Stimulated activated effector memory CD8-positive, alpha-beta T cell treated with anti-CD3 and anti-CD28 coated beads, Interleukin-12 subunit alpha, Interleukin-12 subunit beta, amount 100 ng/mL, for 72 hours (primary cell): ENCODE measurements at places on chromosomes 6 and 20.

- no peak for DNase-seq
Measured at GRCh38 chr6:25927178-25927577, 3.3 kb downstream of the SLC17A2 start.

- DNase-seq = no peak
Measured at GRCh38 chr6:129110690-129111343, 227.9 kb downstream of the LAMA2 start.

- no peak for DNase-seq
Measured at GRCh38 chr20:63502671-63503172, 3.8 kb upstream of the EEF1A2 start.

DNA sequence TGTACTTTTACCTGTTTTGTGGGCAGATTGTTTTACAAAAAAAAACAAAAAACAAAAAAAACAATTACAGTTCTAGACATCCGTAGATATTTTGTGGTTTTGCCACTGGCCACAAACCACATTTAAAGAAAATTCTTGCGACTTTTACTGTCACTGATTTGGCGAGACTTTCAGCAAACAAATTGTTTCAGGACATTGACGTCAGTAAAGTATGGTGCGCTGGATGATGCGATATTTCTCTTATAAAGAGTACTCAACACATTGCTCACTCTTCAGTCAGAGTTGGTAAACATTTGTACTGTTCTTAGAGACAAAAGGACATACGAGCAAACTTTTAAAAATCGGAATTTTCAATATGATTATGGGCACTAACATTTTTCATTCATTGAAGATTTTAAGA is 229.8 kb downstream of the HAO1 start:
- no peak for DNase-seq

GRCh38 chr6:38671885-38672467 is 31.0 kb downstream of the GLO1 start:
- no peak for DNase-seq

DNA sequence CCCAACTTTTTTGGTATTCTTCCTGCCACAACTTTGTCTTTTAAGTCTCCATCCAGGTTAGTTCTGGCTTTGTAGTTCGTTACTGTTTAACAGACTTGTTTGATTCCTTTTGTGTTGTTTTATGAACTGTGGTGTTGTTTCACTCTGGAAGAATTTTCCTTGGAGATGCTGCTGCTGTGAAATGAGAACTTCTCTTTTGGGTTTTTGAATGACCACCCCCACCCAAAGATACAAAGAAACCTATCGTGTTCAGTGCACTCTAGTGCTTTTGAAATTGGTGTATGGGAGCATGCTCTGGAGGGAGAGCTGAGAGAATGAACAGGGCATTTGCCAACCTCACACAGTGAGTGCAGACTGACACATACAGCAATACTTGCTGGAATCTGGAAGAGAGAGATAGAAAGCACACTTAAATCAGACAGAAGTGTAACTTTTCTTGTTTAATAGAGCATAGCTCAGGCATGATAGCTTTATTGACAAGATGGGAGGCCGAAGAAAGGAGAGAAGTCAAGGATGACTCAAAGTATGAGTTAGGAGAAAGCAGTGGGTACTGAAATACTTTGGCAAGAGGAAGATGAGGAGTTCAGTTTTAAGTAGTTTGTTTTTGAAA is 293.1 kb downstream of the SOX4 start:
- DNase-seq = no peak

DNA sequence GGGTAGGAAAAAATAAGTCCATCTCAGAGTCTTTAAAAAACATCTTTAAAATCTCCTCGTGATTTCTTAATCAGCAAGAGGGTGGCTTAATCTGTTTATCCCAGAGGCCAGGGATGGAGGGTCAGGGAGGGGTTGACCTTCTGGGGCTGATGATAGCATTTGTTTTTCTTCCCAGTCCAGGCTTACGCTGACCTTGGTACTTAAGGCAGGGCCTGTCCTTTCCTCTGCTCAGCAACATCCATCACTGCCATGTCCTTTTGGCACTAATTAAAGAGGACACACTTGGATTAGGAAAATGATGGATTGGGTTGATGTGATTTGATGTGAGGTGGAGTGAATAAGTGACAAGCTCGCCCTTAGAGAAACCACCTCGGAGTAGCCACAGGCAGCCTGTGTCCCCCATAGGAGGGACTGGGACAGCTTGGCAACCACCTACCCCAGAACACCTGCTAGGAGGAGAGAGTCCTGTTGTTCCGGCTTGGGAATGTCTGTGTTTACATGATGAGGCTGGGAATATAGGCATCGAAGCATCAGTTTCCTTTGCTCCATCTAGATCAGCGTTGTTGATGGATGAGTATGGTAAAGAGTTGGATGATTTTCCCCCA is 44.2 kb downstream of the PHACTR3 start:
- no peak for DNase-seq

GRCh38 chr6:42269974-42270510 is 52.4 kb upstream of the MRPS10 start:
- DNase-seq = no peak

GRCh38 chr6:7262746-7263518 is 50.1 kb downstream of the SSR1 start:
- DNase-seq = no peak

DNA sequence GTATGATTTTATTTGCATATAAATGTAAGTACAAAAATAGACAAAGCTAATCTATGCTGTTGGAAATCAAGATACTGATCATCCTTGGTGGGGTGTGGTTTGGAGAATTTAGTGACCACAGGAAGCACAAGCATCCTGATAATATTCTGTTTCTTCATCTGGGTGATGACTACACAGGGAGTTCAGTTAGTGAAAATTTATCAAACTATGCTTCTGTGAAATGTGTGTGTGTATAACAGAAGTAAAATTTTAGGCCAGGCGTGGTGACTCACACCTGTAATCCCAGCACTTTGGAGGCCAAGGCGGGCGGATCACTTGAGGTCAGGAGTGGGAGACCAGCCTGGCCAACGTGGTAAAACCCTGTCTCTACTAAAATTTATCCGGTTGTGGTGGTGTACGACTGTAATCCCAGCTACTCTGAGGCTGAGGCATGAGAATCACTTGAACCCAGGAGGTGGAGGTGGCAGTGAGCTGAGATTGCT is 20.6 kb downstream of the ENPP3 start:
- no peak for DNase-seq

DNA sequence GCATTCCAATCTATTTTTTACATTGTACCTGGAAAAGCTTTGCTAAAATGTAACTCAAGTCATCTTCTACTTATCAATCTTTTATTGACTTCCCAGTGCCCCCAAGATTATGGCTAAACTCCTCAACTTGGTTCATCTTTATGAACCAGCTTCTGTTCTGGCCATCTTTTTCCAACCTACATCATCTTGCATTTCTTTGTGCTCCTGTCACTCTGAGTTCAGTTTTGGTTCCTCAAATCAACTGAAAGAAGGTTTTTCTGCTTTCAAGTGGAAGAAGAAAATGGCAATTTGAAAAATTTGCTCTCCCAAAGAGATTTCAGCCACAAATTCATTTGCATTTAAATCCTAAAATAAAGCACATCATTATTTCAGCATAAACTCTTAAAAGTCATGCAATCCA is 41.8 kb downstream of the GPX5 start:
- no peak for DNase-seq

DNA sequence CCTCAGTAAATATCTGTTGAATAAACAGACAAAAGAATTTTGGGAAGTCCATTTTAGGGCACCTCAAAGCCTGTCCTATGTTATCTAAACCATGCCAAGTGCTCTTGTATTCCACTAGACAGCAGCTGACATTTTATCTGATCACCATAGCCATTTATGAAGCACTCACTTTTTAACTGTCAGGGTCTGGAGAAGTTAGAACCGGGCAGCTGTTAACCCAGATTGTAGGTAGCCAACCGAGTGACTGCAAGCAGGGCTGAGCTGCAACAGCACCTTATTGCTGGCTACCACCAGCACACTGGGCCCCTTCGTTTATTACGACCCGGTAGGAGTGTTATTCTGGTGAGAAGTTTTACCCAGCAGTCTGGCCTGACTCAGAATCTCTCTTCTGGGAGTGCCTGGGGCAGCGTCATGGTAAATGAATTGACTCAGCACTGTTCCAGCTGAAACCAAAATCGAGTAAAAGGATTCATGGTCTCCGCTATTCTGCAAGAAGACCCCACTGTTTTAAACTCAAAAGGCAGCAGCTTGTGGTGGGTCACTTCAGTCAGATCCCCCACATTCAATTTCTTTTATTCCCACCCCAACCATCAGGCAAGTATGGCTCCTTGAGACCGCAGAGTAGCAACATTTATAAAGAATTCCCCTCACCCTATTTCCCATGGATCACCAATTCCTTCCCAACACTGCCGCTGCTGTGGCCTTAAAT is 1.7 kb downstream of the UBE2V1 start:
- peak; percentile 82 for DNase-seq

- no peak for DNase-seq
Measured at GRCh38 chr20:33753763-33754162, 22.0 kb downstream of the ZNF341 start.

DNA sequence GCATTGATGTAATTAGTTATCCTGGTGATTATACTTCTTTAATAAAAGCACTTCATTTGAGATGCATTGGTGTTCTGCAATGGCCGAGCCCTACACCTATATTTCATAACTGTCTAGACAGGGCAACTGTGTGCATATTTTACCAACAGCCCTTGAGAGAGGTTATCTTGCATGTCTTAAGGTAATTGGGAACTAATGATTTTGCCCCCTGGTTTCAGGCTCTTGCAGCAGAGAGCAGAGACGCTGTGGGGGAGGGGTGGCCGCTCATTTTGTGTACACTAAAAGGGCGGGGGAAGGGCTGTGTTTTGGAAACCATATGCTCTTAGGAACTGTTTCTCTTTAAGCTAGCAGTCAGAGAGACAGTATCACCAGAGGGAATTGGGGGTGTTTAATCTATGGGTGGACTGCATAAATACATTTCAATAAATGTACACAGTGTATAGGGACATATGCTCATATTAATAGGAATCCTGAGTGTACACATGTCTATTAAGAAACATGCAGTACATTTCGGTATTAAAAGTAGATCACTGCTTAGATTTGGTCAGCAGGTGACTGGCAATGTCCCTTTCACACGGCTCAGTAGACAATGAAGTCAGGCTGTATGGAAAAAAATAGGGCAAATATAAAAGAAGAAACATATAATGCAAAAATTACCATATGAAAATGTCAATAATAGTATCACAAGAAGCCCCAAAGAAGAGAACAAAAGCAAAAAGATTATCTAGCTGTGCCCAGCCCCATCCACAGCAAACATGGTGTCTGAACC is 402.9 kb upstream of the CITED2 start:
- DNase-seq = no peak

DNA sequence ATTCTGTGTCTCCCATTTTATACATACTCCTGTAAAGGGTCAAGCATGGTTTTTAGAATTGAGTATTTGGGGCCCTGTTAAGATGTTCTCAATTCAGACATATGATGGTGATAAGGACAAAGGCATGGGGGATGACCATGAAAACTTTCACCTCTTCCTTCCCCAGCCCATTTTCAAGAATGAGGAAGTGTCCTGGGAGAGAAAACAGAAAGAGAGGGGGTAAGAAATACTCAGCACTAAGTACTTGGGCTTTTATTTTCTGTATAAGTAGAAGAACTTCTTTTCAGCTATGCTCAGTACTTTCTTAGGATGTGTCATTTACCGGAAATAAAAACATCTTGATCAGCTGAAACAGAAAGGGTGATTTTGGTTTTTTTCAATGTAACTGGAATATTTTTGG is 10.9 kb upstream of the MBOAT1 start:
- DNase-seq = no peak

DNA sequence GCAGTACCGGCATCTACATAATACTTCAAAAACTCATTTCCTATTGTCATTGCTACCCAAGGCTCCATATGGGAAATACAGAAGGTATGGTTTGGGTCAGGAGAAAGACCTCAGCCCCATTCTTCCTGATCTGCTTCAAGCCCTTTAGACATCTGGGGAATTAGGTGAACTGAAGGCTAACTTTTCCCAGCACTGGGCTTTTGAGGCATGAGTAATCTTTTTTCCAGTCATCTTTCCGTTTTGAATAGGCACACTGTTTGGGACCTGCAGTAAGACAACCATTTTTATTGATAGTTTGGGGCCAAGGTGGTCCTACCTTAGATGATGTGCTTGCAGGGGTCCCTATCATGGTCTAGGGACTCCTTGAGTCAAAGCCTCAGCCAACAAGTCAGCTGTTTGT is 198.4 kb downstream of the HAO1 start:
- no peak for DNase-seq
